ENCODE measurements at places on chromosomes 13 and 19.

DNA sequence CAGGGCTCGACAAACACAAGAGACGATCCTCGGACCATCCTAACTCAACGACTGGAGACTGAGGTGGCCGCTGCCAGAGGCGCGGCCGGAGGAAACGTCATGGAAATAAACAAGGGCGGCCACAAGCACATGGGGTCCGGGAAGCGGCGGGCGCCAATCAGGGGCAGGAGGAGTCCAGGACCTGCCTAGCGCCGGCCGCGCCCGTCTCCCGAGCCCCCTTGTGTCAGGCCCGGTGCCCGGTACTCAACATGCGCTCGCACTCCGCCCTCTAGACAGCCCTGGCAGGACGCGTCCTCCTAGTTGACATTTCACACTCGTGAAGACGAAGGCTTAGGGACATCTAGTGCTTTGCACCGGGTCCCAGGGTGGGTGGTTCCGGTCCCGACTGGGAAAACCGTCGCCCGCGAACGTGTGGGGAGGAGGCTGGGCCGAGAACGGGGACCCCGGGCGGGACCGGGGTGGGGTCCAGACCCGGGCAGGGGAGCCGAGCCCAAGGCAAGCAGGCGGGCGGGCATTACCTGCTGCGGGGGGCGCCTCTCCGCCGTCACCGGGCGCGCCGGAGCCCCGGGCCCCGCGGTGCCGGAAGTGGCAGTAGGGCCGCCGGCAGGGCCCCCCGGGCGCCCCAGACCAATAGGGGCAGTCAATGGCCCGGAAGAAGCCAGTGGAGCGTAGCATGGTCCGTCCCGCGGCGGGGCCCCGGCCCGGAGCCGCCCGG, 442 bp downstream of the REXO1 start:
- peak; percentile 63 for DNase-seq

DNA sequence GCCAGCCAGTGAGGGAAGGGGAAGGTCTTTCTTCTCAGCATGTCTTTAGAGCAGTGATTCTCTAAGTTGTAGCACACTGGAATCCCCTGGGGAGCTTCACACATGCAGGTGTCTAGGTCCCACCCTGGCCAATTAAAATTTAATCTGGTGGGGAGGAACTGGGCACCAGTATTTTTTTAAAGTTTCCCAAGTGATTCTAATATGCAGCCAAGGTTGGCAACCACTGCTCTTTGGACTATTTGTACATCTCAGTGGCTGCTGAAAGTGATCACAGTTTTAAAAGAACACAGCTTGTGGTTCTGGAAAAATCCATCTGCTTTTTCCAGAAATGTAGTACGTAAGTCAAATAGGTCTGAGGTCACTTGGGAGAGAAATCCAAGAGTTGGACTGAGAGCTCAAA, 10.7 kb upstream of the KATNAL1 start:
- no peak for DNase-seq

DNA sequence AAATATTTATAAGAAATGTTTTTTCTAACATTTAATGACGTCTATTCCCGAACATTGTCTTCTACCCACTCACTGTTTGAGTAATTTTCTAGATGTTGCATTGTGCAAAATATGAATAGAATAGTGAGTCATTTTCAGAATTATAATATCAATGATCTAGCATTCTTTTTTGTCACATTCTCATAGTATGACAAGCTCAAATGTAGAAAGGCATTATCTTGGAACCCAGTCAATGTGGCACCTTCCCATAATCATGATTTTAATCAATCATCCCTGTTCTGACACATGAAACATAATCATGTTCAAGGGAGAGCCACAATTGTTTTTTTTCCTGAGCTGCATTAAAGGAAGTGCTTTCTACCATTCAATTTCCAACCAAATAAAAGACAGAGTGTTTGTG, 265.8 kb downstream of the OXGR1 start:
- no peak for DNase-seq

GRCh38 chr13:39900106-39900750, 244.8 kb downstream of the COG6 start:
- no peak for DNase-seq

DNA sequence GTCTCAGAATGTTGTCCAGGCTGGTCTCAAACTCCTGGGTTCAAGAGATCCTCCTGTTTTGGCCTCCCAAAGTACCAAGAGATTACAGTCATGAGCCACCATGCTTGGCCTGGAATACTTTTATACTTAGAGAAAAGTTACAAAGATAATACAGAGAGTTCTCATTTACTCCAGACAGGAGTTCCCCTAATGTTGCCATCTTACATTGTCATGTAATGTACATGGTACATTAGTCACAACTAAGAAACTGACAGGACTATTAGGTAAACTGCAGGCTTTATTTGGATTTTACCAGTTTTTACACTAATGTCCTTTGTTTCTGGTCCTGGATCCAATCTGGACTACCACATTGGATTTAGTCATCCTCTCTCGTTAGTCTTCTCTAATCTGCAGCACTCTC, 2.3 kb upstream of the C19orf84 start:
- DNase-seq: no peak

DNA sequence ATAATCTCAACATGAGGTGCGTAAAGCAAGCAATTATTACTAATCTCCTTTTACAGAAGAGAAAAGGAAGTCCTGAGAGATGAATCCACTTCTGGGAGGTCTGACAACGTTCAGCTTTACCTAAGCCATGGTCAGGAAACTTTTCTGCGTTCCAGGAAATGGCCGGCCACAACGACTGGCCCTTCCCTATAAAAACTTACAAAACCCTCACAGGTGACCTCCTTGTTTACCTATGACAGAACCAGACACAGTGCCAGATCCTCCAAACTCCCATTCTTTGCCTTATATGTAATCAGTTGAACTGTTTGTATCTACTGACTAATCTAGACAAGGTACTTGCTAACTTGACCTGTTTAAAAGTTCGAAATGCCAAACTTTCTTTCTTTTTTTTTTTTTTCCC, 351.7 kb upstream of the TMTC4 start:
- no peak for DNase-seq

GRCh38 chr13:101522607-101523006, 70.1 kb downstream of the ITGBL1 start:
- no peak for DNase-seq

DNA sequence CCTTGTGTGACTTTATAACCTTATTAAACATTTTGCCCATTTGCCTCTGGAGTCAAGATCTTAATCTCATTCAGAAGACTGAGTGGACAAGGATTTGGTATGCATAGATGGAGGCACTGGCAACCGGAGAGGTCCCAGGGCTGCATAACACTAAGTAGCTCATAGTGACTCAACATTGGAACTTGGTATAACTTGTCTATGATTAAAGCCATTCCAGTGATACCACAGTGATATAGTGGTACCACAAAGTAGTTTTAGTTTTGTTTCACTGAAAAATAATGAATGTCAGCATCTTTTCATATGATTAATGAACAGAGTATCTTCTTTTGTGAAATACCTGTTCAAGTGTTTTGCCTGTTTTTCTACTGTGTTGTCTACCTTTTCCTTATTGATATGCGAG, 26.4 kb downstream of the CDK8 start:
- no peak for DNase-seq

DNA sequence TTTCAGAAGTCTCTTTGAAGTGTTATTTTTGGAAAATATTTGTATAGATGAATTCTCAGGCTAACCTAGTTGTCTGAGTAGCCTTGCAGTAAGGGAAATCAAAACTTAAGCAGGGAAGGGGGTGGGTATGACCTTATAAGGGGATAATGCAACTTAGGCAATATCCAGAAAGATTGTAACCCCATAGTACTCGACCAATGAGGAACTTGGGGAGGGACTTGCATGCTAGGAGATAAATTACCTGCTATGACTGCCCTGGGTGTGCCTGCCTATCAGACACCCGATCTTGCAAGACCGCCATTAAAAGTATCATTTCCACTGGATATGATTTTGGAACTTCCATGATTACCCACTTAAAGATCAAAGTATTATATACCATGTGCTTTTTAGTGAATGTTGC, 23.0 kb upstream of the RFXAP start:
- DNase-seq: no peak

GRCh38 chr13:31274390-31274789, 74.6 kb downstream of the B3GLCT start:
- no peak for DNase-seq

DNA sequence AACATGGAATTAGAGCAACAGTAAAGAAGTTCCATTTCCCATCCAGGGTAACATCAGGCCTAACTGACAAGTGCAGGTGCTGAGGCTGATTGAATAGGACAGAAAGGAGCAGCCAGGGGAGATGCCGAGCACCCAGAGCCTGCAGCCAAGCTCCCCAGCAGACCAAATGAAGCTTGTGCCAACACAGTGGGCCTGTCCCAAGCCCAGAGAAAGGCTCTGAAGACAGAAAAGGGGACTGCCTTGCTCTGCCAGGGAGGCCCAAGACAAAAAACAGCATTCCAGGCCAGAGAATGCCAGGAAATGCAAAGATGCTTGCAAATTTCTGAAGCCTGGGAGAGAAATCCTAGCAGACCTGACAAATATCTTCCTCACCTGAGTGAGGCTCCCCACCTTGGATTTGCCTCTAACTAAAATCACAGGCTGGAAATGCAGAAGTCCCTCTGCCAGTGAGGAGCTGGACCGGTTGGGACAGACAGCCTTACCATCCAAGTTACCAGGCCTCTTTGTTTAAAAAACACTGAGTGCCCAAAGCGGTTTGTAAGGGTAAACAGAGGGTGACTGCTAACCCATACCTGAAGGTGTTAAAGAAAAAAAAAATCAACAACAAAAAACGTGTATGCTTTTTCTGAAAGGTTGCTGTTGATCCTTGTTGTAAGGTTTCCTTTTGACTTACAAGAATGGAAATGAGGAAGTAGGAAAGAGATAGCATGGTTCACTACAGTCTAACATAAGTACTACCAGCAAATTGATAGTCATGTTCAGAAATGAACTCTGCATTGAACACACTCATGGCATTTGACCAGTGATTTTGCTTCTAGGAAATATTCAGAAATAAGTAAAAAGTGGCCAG, 11.8 kb upstream of the HMGB1 start:
- DNase-seq: no peak

- DNase-seq: no peak
Observed at GRCh38 chr13:65339241-65339640, 1890.9 kb downstream of the PCDH9 start.

DNA sequence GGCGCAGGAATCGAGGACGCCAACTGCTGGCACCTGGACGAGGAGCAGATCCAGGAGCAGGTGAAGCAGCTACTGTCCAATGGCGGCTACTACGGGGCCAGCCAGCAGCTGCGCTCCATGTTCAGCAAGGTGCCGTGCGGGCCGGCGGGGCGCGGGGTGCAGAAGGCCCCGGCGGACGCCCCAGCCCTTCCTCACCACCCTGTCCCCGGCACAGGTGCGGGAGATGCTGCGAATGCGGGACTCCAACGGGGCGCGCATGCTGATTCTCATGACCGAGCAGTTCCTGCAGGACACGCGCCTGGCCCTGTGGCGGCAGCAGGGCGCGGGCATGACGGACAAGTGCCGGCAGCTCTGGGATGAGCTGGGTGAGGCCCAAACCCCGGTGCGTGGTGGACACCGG, 13.6 kb downstream of the ZSWIM4 start:
- no peak for DNase-seq

DNA sequence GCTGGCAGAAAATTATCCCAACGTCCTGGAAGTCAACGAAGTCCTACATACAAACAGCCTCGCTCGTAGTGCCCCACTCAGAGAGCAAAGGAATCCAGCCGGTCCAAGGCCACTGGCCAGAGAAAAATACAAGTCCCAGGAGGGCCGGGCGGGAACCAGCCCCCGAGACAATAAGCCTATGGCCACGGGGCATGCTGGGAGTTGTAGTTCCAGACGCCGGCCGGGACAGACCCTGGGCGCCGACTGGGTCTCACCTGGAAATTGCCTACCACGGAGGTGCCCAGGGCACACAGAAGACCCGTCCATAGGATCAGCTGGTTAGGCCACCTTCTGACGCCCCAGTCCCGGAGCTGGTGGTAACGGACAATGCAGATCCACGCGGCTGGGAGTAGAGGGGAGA, 5.4 kb downstream of the TMEM150B start:
- DNase-seq: peak; percentile 81

DNA sequence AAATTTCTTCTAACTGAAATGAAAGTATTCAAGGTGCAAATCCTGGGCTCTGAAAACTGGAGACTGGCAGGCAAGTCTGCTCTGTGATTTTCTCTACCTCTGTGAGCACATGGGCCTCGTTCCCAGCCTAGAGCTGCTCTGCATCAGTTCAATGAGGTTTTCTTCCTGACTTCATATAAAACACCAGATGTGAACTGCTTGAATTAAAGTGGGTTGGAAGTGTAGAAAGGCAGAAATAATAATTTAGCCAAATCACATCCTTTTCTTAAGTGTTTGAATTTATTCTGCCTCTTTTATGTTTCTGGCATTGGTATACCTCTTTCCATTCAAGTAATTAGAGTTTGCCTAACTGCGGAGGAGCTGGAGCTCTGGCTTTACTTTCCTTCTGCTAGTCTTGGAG, 540.8 kb downstream of the OLFM4 start:
- no peak for DNase-seq

DNA sequence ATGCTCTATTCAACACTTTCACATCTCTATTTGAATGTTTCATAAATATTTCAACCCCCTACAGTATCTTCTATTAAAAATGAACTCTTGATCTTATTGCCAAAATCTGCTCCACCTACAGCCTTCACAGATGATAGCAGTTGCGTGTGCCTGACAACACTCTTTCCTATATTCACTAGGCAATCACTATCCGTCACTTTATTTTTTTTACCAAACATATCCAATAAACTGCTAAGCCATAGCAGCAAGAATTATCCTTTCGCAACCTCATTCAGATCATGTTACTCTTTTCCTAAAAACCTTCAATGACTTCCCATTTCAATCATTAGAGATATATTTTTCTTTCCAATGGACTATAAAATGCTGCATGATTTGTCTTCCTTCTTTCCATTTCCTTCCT, 629.8 kb upstream of the PCDH9 start:
- DNase-seq: no peak

GRCh38 chr19:18756896-18757295, 34.2 kb downstream of the COMP start:
- DNase-seq: no peak

DNA sequence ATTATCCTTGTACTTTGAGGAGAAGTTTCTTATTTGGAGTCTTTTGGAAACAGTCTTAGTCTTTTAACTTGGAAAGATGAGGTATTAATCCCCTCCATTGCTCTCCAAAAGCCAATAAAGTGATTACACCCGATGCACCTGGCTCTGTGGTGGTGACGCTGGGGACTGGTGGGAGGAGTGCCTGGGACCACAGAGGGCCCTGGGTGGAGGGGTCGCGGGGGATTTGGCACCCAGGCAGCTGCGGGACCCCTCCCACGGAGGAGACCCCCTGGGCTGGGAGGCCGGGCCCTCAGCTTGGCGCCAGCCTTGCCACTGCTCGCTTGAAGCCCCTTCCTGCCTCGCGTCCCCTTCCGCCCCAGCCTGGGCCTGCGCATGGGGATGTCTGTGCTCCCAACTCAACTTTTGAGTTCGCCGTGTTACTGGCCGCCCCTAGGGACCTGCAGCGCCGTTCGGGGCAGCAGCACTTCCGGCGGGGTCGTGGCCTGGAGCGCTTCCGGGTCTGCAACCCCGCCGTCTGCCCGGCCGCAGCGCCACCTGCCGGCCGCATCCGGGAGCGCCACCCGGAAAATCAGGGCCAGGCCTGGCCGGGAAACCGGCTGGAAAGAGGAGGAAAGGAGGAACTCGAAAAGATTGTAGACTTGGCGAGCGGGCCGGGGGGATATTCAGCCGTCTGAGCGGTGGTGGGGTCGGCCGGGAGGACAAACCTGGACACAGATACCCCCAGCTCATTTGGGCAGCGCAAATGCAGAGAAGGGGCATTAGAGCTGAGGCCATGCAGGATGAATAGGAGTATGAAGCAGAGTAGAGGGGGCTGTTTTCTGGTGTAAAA, 8.4 kb downstream of the PEAK3 start:
- peak; percentile 93 for DNase-seq

Measured in nephron progenitor cell (in vitro differentiated cells).